ENCODE measurements at places on chromosomes 5 and 9.

- DNase-seq = peak; percentile 85
Observed at GRCh38 chr9:2053883-2054845, 39.0 kb downstream of the SMARCA2 start.

- DNase-seq = peak; percentile 75
Observed at GRCh38 chr5:163585206-163585605, 79.8 kb downstream of the MAT2B start.

GRCh38 chr5:153744751-153745150, 254.3 kb downstream of the GRIA1 start:
- no peak for DNase-seq

DNA sequence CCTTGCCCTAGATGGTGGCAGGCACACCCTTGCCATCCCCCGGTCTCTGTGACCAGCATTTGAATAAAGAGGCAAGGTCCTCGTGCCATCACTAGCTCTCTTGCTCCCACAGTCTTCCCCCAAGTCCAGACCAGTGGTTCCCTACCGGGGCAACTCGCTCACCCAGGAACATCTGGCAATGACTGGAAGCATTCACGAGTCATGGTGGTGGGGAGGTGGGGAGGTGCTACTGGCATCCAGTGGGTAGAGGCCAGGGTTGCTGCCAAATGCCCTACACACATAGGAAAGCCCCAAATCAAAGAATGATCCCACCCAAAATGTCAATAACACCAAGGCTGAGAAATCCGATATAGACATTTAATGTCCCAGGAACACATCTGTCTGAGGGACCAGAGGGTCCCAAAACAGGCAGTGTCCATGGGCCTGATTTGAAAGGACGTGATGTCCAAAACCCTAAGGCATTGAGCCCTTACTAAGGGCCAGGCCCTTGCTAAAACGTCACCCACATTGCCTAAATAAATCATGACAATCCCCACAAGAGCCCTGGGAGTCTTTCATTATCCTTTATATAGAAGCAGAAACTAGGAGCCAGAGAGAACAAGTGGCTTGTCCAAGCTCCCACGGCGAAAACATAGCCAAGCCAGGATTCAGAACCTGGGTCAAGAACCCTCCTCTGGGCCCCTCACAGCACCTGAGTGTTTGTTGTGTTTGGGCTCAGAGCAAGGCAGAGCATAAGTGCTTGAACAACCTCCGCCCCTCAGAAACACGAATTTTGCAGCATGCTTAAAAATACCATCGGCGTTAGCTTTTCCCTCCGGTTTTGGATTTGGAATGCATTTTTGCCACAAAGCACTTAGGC, 119.3 kb upstream of the WWC1 start:
- peak; percentile 37 for DNase-seq

- no peak for DNase-seq
Observed at GRCh38 chr5:65825408-65826328, 100.7 kb upstream of the ERBIN start.

DNA sequence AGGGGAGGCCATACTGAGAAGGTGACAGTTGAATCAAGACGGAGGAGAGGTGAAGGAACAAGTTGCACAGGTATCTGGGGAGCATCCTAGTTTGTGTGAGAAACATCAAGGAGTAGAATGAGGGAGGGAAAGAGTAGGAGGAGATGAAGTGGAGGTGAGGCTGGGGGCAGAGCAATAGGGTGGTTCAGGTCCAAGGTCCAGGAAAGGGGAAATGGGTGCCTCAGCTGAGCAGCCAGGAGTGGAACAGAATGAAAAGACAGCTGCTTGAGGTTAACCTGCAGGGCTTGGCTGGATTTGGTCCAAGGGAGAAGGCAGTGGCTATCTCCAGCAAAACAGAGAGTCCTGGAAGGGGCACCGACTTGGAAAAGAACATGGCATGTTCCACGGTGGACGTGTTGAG, 5.3 kb downstream of the SLC1A1 start:
- no peak for DNase-seq

All from AG10803 (cell line).